ENCODE measurements at places on chromosomes 1 and 21.
A peak's percentile ranks its signal among the peaks of the same experiment; 100 is the strongest.

- no peak for DNase-seq
These were observed 119.6 kb downstream of the ACTL8 start for GRCh38 chr1:17874710-17875109.

GRCh38 chr1:13829152-13829769 is 129.3 kb downstream of the PRDM2 start:
- no peak for DNase-seq

- no peak for DNase-seq
These were observed 22.1 kb upstream of the SH3D21 start for GRCh38 chr1:36284061-36284460.

DNA sequence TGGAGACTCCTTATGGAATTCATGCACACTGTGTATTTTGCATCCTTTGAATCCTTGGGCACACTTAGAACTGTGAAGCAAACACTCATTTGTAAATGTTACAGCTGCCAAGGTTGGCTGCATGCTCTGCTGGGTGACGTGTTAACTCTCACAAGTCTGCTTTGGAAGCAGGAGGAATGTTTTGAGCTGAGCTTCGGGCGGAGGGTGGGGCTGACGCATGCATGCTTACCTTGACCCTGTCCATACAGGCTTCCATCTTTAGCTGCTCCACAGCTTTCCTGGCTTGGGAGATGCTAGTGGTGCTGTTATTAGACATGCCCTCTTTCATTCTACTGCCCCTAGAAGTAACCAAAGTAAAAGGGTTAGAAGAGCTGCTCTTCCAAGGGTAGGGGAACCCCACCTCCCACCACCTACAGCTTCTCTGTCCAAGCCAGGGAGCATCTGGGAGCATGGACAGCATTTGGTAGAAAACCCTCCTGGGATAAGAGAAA is 66.0 kb downstream of the GNG4 start:
- DNase-seq: no peak

DNA sequence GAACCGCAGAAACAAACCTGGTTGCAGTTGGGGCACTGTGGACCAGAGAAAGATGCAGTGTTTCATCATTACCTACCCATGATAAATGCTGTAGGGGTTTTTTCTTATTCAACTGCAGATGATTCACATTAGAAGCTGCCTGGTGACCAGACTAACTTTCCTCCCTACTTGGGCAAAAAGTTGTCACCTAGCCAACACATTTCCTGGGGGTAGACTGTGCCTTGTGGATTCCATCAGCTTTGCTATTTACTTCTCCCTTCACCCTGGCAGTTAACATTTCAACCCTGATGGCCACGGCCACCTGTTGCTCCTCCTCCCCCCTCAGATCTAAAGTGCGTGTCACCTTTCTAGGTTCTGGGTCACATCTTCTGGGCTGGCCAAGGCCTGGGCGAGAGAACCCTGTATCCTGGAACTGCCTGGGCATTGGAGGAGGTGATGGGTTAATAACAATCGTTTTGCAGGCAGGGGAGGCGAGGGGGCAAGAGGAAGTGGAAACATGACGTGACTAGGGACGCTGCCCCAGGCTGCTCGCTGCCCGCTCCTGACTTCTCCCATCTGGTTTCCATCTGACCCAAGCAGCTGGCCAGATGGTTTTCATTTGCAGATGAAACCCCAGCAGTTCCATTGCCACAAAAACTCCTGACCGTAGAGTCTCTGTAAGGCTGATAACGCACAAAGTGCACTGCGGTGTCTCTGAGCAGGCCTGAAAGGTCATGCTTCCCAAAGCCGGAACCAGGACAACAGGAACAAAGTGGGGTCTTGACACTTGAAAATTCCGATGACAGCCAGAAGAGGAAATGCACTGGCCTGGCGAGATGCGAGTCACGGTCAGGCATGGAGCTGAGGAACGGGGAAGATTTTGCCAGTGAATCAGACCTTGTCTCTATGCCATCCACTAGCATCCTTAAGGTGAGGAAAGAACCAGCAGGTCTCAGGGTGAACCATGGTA is 36.6 kb downstream of the CAPZB start:
- DNase-seq: peak; percentile 72

DNA sequence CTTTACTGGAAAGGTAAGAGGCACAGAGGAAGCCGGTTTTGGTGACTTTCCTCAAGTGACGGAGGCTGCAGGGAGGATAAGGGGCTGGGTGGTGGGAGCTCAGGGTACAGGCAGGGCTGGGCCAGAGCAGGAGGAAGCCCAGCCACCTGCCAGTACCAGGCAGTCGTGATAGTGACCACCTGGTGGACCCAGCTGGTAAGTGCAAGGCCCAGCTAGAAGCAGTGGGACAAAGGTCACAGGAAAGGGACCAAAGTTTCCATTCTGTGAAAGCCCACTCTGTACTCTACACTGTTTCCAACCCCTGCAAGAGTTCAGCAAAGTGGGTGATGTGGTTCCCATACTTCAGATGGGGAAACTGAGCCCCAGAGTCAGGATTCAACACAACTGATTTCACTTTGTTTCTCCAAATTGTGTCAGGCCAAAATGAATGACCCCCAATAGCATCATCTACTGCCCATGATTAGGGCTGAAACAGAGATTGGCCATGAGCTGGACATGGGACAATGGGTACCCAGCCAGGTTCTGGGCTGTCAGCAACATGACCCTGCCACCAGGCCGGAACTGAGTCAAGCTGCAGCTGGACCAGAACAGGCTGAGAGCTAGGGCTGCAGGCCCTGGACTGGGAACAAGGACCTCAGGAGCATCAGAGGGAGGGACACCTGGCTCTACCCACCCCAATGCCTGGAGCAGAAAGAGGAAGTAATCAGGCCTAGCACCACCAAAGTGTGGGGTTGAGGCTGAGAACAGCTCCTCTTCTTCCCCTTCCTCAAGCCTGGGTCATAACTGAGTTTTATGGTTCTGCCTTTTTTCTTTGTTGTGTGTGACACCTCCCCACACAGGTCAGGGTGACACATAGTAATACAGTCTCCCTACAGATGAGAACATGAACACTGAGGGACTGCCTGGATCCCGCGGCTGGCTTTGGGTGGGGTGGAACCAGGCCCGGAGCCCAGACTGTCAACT is 50.2 kb downstream of the KCNN3 start:
- no peak for DNase-seq

DNA sequence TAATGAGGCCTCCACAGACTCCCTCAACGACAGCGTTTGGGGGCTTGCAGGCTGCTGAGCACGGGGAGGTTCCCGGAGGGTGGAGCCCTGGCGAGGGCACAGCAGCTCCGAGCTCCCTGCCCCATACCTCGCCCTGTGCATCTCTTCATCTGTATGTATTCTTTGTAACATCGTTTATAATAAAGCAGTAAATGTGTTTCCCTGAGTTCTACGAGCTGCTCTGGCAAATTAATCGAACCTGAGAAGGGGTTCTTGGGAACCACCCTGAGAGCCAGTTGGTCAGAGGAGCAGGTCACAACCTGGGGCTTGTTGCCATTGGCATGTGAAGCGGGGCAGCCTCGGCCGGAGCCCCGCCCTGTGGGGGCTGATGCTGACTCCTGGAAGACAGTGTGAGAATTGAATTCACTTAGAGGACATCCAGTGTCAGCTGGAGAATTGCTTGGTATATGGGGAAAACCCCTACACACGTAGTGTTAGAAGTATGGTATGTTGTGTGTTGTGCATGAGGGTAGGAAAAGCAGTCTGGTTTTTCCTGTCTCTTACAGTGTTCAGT is 11.5 kb downstream of the SLC37A1 start:
- DNase-seq: peak; percentile 39

DNA sequence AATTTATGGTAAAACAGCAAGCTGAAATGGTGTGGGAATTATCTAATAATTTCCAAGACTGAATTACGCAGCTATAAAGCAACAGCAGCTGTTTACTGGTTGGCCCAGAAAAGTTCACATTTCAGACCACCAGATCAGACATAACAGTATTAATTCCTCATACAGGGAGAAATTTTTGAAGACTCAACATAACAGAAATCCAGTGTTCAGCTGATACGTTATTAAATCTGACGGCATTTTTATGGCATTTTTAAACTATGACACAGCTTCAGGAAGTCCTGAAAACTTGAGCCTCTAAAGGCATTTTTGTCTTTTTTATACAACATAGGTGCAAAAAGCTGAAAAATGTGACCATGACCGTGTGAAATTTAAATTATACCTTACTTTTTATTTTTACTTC is 91.2 kb downstream of the APP start:
- DNase-seq: no peak

- DNase-seq: no peak
These were observed 153.4 kb upstream of the CHRM3 start for GRCh38 chr1:239232921-239233320.

DNA sequence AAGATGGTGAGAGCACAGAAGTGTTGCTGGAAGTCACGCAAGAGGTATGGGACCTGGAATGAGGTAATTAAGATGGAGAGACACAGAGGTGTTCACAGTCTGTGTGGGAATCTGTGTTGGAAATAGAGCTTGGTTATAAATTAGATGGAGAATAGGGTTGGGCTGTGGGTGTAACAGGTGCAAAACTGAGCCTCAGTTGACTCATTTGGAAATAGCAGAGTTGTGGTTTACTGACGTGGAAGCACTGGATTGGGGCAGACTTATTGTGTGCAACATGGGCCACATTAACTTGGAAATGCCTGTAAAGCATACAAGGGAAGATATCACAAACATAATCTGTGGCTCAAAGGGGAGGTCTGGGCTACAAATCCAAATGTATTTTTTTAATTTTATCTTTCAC is 13.0 kb downstream of the CAMSAP2 start:
- no peak for DNase-seq

DNA sequence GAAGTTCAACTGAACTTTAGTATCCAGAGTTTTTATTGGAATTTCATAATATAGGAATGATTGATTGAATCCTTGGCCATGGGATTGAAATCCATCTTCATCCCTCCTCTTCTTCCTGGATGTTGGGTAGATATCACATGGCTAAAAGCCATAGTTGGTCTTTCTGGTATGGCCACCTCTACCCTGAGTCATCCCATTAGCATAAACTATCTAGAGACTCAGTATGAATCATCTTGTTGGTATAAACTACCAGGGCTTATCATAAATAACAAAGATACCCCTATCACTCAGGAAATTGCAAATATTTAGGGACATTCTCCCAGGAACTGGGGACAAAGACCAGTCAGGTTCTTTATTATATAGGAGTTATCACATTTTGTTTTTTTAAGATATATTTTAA is 21.2 kb upstream of the ZP4 start:
- DNase-seq: no peak

- no peak for DNase-seq
These were observed 18.6 kb upstream of the CEP350 start for GRCh38 chr1:179935909-179936496.

GRCh38 chr1:54342288-54342687 is 63.9 kb downstream of the SSBP3 start:
- no peak for DNase-seq
